Stimulated activated CD4-positive, alpha-beta T cell treated with anti-CD3 and anti-CD28 coated beads, Interleukin-1b, Interleukin-23, amount 100 ng/mL, for 1 hour (primary cell): ENCODE measurements at places on chromosomes 7 and 10.

GRCh38 chr10:110115784-110116520, 91.5 kb upstream of the MXI1 start:
- no peak for DNase-seq

GRCh38 chr10:10661176-10661575, 356.5 kb upstream of the CELF2 start:
- no peak for DNase-seq

DNA sequence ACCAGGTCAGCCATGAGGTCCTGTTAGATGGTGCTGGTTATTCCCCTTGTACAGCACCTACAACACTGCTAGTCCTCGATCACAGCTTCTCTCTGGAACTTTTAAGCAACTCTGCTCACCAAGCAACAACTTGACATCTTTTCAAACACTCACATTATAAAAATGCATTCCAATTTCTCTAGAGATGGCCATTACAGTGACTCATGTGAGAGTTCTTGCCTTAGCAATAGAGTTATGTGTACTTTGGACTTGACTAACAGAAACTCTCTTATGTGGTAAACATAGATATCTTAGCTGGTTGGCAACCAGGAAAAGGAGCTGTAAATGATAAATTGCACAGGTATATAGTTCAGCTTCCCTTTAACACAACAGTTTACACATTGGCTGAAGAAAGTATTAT, 122.2 kb downstream of the PDE1C start:
- DNase-seq: no peak

DNA sequence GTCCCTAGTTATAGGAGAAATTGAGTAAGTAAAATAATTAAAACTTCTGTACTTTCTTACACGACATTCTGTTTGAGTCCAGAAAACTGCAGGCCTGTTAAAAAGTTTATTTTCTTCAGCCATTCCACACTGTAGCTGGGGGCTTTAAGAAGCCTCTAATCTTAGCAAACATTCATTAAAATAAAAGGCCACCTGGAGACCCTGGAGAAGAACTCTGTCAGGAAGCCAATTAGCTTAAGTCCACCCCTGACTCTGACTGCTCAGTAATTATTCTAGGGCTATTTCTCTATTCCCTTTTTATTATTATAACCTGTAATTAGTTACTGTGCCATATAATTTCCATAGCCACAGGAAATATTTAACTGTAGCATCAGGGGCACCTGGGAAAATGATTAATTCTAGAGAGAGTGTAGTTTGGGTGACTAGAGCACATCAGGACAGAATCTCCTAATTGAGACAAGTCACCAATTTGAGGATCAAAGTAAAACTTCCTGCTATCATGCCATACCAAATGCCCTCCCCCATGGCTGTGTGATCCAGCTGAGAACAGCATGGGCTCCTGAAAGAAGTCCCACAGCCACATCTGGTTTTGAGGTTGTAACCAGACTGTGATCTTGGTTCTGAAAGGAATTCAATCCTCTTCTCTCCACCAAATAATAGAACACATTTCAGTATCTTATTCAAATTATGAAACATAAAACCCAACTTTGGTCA, 1302.3 kb downstream of the XPNPEP1 start:
- DNase-seq: no peak

GRCh38 chr7:123533553-123533917, 860 bp downstream of the IQUB start:
- DNase-seq: no peak

DNA sequence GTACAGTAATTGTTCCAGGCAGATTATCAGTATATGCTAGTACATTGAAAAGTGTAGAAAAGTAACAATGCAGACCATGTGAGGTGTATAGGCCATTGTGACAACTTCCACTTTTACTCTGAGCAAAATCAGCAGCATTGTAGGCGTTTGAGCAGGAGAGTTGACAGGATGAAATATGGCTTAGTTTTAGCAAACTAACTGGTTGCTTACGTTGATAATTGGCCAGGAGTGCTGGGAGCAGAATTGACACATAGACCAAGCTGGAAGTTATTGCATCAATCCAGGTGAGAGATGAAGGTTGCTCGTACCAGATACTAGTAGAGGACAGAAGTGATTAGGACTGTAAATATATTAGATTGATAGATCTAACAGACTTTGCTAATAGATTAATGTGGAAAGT, 46.0 kb downstream of the LCOR start:
- no peak for DNase-seq

GRCh38 chr10:35388682-35389081, 52.4 kb downstream of the CCNY start:
- no peak for DNase-seq

GRCh38 chr10:1149793-1150637, 93.8 kb downstream of the WDR37 start:
- DNase-seq: no peak

GRCh38 chr7:114086914-114087652, 168.3 kb upstream of the PPP1R3A start:
- DNase-seq: no peak

- no peak for DNase-seq
Measured at GRCh38 chr10:71916827-71917226, 47.4 kb upstream of the CHST3 start.

DNA sequence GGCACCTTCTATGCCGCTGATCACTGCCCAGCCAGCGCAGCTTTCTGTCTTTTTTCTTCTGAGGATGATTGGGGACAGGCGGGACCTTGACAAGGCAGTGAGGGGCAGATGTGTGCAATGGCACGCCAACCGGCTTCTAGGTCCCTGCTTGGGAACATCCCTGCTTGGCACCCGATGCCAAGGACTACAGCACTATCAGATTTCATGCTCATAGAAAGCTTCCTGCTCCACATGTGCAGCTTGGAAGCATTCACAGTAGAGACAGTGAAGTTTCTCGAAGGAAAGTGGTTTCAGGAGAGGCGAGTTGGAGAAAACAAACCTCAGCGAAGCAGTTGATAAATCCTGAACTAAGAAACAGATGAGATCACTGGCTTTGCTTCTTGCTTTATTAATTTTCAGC, 267.5 kb upstream of the HABP2 start:
- no peak for DNase-seq

- no peak for DNase-seq
Measured at GRCh38 chr7:131745390-131746248, 189.2 kb upstream of the PODXL start.

DNA sequence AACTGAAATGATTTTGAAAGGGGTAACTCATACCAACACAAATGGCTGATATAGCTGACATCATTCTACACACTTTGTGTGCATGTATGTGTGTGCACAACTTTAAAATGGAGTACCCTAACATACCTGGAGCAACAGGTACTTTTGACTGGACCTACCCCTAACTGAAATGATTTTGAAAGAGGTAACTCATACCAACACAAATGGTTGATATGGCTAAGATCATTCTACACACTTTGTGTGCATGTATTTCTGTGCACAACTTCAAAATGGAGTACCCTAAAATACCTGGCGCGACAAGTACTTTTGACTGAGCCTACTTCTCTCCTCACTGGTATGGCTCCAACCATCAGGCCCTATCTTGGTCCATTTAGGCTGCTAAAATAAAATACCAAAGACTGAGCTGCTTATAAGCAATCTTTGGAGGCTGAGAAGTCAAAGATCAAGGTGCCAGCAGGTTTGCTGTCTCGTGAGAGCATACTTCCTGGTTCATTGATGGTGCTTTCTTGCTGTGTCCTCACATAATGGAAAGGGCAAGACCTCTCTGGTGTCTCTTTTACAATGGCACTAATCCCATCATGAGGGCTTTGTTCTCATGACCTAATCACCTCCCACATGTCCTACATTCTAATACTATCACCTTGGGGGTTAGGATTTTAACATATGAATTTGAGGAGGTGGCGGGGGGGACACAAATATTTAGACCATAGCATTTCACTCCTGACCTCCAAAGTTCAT, 173.3 kb downstream of the CFTR start:
- no peak for DNase-seq

DNA sequence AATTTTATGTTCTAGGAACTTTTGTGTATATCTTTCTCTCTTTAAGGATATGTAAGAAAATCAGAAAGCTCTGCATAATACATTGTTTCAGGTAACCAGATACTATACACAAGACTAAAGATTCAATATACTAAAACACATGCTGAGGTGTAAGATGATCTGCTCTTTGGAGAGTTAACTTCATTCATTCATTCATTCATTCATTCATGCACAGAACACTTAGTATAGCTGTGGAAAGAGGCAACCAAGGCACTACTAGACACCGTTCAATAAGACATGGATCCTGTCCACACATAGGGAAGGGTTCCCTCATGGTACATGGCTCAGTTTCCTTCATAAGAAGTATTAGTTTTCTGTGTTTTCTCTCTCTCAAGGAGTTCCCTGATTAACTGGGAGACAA, 207.6 kb upstream of the AOAH start:
- DNase-seq: no peak

- no peak for DNase-seq
Measured at GRCh38 chr7:81155654-81156373, 237.0 kb upstream of the SEMA3C start.

DNA sequence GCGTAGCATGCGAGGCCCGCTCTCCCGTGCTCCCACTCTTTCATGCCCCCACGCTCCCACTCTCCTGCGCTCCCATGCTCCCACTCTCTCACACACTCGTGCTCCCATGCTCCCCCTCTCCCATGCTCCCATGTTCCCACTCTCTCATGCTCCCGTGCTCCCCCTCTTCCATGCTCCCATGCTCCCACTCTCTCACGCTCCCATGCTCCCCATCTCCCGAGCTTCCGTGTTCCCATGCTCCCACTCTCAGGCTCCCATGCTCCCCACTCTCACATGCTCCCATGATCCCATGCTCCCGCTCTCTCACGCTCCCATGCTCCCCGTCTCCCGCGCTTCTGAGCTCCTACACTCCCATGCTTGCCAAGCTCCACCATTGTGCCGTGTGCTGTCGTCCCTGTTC, 84.4 kb upstream of the ANLN start:
- DNase-seq: no peak

- no peak for DNase-seq
Measured at GRCh38 chr7:157017149-157017548, 6.7 kb upstream of the MNX1 start.

- DNase-seq: no peak
Measured at GRCh38 chr10:32893434-32893833, 64.6 kb downstream of the ITGB1 start.

DNA sequence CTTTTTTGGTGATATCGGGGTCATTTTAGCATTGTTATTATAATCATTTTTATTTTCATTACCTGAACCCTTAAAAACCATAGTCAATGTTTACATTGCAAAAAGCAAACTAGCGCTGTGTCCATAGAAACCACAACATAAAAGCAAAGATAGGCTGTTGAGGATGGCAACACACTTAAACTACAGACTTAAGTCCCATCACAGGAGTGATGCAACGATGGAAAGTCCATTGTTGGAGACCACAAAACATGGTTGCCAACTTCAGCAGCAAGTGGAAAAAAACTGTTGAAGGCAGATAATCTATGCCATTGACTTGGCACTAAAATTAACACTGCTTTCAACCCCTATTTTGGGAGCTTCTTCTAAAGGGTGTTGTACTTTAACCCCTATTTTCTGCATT, 398.8 kb upstream of the IGFBP3 start:
- no peak for DNase-seq

- no peak for DNase-seq
Measured at GRCh38 chr7:90621125-90621746, 25.1 kb downstream of the CDK14 start.

GRCh38 chr7:140439359-140439758, 35.5 kb downstream of the RAB19 start:
- DNase-seq: no peak

GRCh38 chr7:18552943-18553604, 57.5 kb downstream of the HDAC9 start:
- no peak for DNase-seq

- no peak for DNase-seq
Measured at GRCh38 chr7:157097569-157097968, 41.2 kb upstream of the UBE3C start.

GRCh38 chr7:26868841-26869495, 4.6 kb upstream of the SKAP2 start:
- no peak for DNase-seq

- no peak for DNase-seq
Measured at GRCh38 chr7:25180592-25180923, 47.7 kb downstream of the NPVF start.

GRCh38 chr10:69407621-69408301, 9.0 kb downstream of the TACR2 start:
- no peak for DNase-seq

GRCh38 chr7:3908153-3908552, 607.1 kb downstream of the SDK1 start:
- no peak for DNase-seq

- DNase-seq: no peak
Measured at GRCh38 chr7:17638727-17639126, 301.6 kb downstream of the SNX13 start.

- DNase-seq: no peak
Measured at GRCh38 chr7:10913457-10913856, 60.2 kb upstream of the PHF14 start.

GRCh38 chr10:86079088-86079487, 287.5 kb downstream of the GRID1 start:
- DNase-seq: no peak

- DNase-seq: no peak
Measured at GRCh38 chr10:18473424-18474117, 177.8 kb downstream of the NSUN6 start.

DNA sequence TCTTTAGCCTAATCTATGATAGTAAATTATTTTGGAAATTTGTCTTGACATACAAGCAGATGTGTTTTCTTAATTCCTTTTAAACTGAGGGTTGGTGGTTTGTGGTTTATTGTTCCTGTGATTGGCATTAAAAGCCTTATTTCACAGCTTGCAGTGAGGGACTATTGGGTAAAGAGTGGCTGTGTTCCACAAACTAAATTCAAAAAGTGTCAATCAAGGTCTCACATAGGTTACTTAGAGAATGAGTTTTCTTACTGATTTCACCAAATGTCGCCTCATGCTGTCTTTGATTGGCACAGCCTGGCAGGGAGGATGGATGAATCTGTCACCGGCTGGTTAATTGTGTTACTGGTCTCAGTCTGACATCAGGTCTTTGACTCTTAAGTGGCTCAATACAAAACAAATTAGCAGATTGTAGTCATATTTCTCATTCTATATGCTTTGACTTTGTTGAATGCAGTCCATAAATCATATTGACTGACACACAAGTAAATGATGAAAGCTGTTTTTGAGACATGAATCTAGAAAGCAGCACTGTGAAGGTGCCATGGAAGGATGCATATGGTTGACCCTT, 66.8 kb upstream of the CYP26C1 start:
- no peak for DNase-seq

GRCh38 chr7:121030308-121030707, 41.8 kb downstream of the CPED1 start:
- DNase-seq: no peak

GRCh38 chr7:157278167-157278790, 58.5 kb upstream of the DNAJB6 start:
- no peak for DNase-seq
